ENCODE measurements at places on chromosomes 16 and 17. TPM values are rescaled to one million over a fixed set of nuclear protein-coding genes. Genes with fewer than 3 reads are reported as not detected.

DNA sequence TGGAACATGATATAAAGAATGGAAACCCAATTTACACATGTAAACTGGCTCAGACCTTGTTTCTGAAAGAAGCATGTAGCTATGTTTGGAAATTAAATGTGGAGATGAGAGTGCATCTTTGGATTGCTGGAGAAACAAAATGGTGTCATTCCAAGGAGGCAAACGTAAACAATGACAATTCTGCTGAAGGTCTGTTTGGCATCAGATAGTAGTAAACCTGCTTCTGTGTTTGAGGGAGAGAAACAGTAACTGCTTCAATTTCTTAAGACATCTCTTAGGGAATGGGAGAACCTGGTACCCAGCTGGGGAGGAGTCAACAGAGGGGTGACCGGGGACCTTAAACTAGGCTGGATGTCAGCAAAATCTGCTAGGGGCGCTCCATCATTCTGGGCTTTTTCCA is 23.5 kb downstream of the GPRC5B start:
- no peaks in the 10 kb centered on the region for H3K4me1 ChIP-seq
- no peaks in the 10 kb centered on the region for H3K27me3 ChIP-seq
- no peak overlapping the region for H3K27ac ChIP-seq
- H3K36me3 ChIP-seq, result no peaks in the 10 kb centered on the region
- H3K4me3 ChIP-seq, result no peak overlapping the region

Gene EDC4
- 105 TPM for total RNA-seq

Gene LLGL1
- total RNA-seq, result 25.8 TPM

- no peaks in the 10 kb centered on the region for H3K36me3 ChIP-seq
- H3K27ac ChIP-seq, result no peak overlapping the region
Measured at GRCh38 chr16:31149332-31149731, 534 bp downstream of the PRSS36 start.

DNA sequence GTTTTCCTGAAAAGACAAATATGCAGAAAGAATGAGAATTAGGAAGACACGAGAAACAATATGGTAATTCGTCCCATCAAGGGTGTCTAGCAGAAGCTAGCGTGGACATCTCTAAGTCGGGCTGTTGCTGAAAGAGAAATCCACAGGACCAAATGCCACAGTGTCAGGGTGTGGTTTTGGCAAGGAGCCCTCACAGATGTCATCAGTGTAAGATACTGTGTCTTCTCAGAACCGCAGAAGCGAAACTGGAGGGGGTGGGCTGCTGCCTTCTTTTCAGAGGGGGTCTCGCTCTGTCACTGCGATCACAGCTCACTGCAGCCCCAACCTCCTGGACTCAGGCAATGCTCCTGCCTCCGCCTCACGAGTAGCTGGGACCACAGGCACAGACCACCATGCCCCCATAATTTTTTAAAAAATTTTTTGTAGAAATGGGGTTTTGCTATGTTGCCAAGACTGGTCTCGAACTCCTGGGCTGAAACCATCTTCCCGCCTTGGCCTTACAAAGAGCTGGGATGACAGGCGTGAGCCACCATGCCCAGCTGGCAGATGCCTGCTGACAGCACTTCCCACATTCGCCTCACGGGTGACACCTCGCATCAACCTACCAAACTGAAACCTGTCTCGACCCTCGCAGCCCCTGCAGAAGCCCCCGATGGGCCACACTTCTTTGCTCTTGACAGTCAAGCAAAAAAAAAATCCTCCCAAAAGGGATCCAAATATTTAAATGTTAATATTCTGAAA is 26.2 kb downstream of the TRAP1 start:
- H3K4me1 ChIP-seq, result peaks cover 14% of the 10 kb centered on the region
- peaks cover 7% of the 10 kb centered on the region for H3K36me3 ChIP-seq
- H3K27me3 ChIP-seq, result no peaks in the 10 kb centered on the region

Gene TNFAIP1
- total RNA-seq, result 10.5 TPM

- H3K36me3 ChIP-seq, result peaks cover 14% of the 10 kb centered on the region
- peak overlapping the region; percentile 7 for H3K27ac ChIP-seq
- no peak overlapping the region for H3K4me3 ChIP-seq
- peaks cover 31% of the 10 kb centered on the region for H3K4me1 ChIP-seq
- DNase-seq, result no peak
Measured at GRCh38 chr16:89956505-89957215, 8.1 kb downstream of the DEF8 start.

GRCh38 chr16:6125483-6126259 is 1028.1 kb upstream of the EEF2KMT start:
- no peaks in the 10 kb centered on the region for H3K4me1 ChIP-seq
- H3K27ac ChIP-seq, result no peak overlapping the region
- no peak for DNase-seq
- no peaks in the 10 kb centered on the region for H3K36me3 ChIP-seq
- no peaks in the 10 kb centered on the region for H3K27me3 ChIP-seq

DNA sequence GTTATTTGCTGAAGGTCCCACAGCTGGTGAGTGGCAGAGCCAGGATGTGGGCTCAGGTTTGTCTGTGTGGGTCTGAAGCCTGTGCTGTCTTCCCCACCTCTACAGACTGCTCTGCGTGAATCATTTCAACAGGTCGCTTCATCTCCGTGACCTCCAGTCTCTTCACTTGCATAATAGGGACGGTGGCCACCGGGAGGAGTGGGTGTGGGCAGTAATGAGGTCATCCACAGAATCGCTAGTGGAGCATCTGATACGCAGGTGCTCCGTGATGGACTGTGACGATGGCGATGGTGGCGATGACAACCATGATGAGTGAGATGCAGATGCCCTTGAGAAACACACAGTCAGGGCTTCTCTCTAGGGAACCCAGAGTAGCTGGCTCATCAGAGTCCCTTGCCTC is 120.2 kb downstream of the RAP1GAP2 start:
- no peak overlapping the region for H3K4me3 ChIP-seq
- no peak for DNase-seq
- H3K27ac ChIP-seq, result no peak overlapping the region
- H3K27me3 ChIP-seq, result no peaks in the 10 kb centered on the region

GRCh38 chr17:47989159-47989558 is 18.2 kb downstream of the CDK5RAP3 start:
- peaks cover under 1% of the 10 kb centered on the region for H3K36me3 ChIP-seq
- DNase-seq, result no peak
- H3K27me3 ChIP-seq, result no peaks in the 10 kb centered on the region
- no peak overlapping the region for H3K27ac ChIP-seq

DNA sequence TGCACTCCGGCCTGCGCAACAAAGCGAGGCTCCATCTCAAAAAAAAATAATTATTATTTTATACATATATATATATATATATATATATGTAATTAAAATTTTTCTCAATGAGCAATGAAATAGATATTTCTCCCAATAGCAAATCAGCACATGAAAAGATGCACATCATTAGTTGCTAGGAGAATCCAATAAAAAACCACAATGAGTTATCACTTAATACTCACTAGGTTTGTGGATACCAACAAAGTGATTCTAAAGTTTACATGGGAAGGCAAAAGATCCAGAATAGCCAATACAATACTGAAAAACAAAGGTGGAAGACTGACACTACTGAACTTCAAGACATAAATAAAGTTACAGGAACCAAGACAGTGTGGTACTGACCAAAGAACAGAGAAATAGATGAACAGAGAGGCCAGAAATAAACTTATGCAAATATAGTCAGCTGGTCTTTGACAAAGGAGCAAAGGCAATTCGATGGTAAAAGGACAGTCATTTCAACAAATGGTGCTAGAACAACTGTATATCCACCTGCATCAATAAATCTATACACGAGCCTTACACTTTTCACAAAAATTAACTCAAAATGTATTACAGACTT is 13.6 kb downstream of the SMG6 start:
- peaks cover 54% of the 10 kb centered on the region for H3K36me3 ChIP-seq
- H3K27me3 ChIP-seq, result no peaks in the 10 kb centered on the region
- no peak for DNase-seq

Gene CASKIN1
- total RNA-seq, result not detected

DNA sequence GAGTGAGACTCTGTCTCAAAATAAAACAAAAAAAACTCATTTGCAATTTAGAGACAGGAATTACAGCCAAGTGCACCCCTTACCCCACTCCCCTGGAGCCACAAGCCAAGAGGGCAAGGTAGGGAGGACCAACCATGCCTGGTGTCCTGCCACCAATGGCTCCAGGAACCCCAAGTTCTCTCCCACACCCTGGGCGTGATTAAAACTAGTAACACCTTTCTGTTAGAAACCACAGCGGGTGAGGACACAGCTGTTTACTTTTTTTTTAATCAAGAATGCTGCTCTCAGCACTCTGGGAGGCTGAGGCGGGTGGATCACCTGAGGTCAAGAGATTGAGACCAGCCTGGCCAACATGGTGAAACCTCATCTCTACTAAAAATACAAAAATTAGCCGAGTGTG is 38.1 kb downstream of the ANKRD11 start:
- peaks cover 77% of the 10 kb centered on the region for H3K4me1 ChIP-seq
- peak; percentile 44 for DNase-seq
- H3K4me3 ChIP-seq, result no peak overlapping the region
- H3K36me3 ChIP-seq, result no peaks in the 10 kb centered on the region

GRCh38 chr16:87780385-87780989 is 14.7 kb upstream of the KLHDC4 start:
- H3K36me3 ChIP-seq, result no peaks in the 10 kb centered on the region
- no peak overlapping the region for H3K4me3 ChIP-seq
- peak; percentile 70 for DNase-seq
- peak overlapping the region; percentile 55 for H3K27ac ChIP-seq
- peaks cover 44% of the 10 kb centered on the region for H3K4me1 ChIP-seq

Gene ZACN
- 0.50 TPM for total RNA-seq

Gene SP6
- total RNA-seq, result not detected

- H3K4me3 ChIP-seq, result no peak overlapping the region
- no peaks in the 10 kb centered on the region for H3K36me3 ChIP-seq
- H3K27me3 ChIP-seq, result no peaks in the 10 kb centered on the region
Measured at GRCh38 chr17:81323411-81323868, 28.3 kb upstream of the SLC38A10 start.

DNA sequence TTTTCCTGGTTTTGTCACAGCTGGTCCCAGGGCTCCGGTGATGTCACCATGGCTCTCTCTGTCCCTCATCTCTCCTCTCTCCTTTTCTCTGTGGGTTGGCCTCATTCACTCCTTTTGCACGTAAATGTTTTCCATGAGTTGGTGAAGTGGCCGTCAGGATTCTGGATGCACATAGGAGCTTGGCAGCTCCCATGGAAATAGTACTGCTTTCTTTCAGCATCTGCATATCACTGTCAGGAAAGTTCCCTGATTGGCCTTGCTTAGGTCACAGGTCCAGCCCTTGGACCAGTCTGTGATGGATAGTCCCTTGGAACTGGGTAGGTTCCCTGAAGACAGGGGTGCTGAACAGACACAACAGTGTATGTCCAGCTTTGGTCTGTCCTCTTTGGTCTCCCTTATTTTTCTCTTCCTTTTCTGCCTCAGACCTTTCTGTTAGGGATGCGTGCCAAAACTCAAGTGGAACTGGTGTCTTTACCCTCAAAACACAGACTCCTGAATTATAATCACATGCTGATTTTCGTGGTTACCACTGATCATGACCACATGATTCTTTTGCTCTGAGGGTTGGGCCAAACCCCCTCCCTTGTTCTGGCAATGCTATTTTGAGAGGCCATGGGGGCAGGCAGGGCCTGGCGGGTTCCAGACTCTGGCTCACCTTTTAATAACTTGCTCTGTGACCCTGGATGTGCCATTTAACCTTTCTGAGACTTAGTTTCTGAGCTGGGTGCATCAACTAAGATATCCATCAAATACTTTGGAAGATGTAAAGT is 99.0 kb downstream of the MSI2 start:
- H3K36me3 ChIP-seq, result no peaks in the 10 kb centered on the region
- H3K27me3 ChIP-seq, result no peaks in the 10 kb centered on the region

DNA sequence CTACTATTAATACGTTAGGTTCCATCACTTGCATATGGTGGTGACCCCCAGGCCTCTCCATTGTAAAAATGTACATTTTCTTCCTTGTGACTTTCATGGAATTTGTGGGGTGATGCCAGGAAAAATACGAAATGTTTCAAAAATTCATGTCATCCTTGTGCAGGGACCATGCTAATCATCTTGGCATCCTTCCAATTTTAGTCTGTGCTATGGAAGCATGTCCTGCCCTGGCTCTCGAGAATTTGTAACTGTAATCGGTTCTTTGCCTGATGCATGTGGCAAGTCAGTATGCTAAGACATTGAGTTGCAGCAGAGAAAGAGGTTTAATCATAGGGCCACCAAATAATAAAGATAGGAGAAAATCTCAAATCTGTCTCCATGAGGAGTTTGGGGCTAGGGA is 14.3 kb upstream of the GINS3 start:
- no peak overlapping the region for H3K27ac ChIP-seq
- H3K27me3 ChIP-seq, result no peaks in the 10 kb centered on the region
- no peak for DNase-seq

GRCh38 chr16:68893710-68894705 is 50.7 kb downstream of the TANGO6 start:
- peaks cover 3% of the 10 kb centered on the region for H3K36me3 ChIP-seq
- H3K27me3 ChIP-seq, result no peaks in the 10 kb centered on the region
- H3K4me3 ChIP-seq, result no peak overlapping the region

GRCh38 chr17:44673893-44674292 is 15.7 kb downstream of the CCDC43 start:
- H3K36me3 ChIP-seq, result peaks cover 15% of the 10 kb centered on the region
- H3K27ac ChIP-seq, result no peak overlapping the region

DNA sequence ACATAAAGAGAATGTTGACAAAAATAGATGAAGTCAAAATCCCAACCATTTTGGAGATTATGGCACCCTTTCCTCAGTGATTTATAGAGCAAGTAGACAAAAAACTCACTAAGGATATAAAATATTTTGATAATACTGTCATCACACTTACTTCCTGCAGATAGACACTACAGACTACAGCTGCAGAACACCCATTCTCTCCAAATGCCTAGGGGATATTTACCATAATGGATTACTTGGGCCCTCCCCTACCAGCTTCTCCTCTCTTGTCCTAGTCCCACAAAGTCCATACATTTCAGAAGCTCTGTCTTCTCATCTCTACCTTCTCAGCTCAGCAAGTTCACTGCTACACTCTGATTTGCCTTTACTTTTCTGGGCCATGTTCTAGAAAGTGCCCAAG is 37.2 kb upstream of the CCNF start:
- H3K36me3 ChIP-seq, result no peaks in the 10 kb centered on the region
- no peaks in the 10 kb centered on the region for H3K27me3 ChIP-seq
- H3K27ac ChIP-seq, result no peak overlapping the region
- no peaks in the 10 kb centered on the region for H3K4me1 ChIP-seq
- no peak overlapping the region for H3K4me3 ChIP-seq

DNA sequence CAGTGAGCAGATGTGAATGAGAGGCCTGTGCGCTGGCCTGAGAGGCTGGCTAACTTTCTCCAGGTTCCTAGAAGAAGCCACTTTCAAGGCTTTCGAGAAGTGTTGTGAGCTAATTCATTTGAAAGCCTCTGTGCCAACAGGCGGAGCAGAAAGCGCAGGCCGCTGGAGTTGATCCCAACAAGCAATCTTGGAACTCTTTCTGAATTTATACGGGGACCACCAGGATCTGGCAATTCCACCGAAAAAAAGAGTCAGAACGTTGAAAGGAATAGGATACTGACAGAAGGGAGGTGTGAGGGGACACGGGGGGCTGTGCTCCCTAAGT is 71.3 kb upstream of the METRNL start:
- H3K4me3 ChIP-seq, result no peak overlapping the region
- H3K27ac ChIP-seq, result no peak overlapping the region
- H3K4me1 ChIP-seq, result no peaks in the 10 kb centered on the region
- no peaks in the 10 kb centered on the region for H3K36me3 ChIP-seq

Gene C16orf46
- not detected for total RNA-seq
